GM23248 (cell line): ENCODE measurements at places on chromosomes 12 and 14.

DNA sequence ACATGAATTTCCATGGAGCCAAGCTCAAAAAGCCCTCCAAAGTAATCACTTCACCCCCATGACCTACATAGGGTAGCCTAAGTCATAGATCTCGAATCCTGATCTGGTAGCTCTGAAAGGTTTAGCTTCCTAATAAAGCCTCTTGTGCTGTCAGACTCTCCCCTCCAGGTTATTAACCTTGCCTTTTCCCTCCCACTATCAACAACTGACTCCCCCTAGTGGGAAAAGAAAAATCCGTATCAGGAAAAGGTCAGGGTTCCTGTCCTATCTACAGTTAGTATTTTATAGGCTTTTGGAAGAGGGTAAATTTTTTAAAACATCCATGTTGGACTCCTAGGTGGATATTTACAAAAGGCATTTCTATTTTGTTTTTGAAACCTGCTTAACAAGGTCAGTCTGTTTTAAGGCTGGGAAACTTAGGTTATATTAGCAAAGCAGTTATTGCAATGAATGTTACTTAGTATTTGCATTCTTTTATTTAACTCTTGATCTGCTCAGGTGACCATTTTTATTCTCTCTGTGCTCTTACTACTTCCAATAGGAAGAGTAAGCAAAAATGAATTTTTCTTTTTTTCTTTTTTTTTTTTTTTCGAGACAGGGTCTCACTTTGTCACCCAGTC, 8.0 kb downstream of the YY1 start:
- DNase-seq, result peak; percentile 61

DNA sequence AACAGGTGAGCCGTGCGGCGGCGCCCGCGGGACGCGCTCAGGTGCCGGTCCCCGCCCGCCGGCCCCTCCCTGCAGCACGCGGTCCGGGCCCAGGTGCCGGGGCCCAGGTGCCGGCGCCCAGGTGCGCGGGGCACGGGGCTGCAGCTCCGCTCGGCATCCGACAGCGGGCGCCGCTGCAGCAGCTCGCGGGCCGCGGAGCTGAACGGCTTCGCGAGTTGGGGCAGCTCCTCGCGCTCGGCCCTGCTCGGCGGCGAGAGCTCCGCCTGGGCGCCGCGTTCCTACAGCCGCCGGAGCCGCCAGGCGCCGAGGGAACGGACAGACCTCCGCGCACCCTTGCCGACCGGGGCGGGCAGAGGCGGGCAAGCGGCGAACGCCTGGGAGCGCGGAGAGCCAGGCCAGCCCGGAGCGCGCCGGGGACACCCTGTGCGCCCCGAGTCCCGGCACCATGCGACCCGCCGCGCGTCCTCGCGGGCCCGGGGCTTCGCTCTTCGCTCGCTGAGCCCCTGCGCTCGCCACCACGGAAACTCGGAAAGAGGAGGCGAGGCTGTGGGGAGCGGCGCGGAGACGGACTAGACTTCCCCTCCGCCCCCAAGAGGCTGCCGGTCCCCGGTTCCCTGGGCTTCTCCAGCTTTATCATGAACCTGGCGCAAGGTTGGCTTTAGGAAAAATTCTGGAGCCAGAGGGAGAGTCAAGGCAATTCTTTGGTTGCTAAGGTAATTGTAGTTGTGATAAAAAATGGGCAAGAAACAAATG, at the start of gene RGS6:
Gene RGS6 (plus strand): TSS at position 201 of the 753 bp plus-strand sequence.
- DNase-seq, result peak; percentile 44

GRCh38 chr12:2610358-2610757, 184.4 kb upstream of the FKBP4 start:
- DNase-seq, result no peak

GRCh38 chr14:68666899-68667298, 126.0 kb downstream of the ZFP36L1 start:
- DNase-seq, result no peak

GRCh38 chr12:22275843-22276242, 58.7 kb downstream of the ST8SIA1 start:
- DNase-seq, result peak; percentile 98

- DNase-seq, result no peak
Observed at GRCh38 chr12:48512855-48513254, 12.6 kb upstream of the OR8S1 start.

DNA sequence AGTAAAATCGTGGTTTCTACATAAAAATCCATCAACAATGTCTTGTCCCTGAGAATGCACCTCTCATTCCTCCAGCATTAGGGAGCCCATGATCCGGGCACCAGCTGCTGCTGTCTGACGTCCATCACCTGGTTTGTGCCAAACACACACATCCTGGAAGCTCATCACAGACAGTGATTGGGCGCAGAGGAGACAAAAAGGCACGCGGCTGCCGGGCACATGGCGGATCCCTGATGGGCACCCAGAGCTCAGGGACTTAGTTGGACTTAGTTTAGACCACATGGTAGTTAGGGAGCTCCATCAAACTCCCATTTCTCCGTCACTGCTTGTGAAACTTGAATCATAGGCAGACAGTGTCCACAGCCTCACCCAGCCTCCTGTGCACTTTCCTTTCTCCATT, 1059.3 kb downstream of the TMEM121 start:
- no peak for DNase-seq

DNA sequence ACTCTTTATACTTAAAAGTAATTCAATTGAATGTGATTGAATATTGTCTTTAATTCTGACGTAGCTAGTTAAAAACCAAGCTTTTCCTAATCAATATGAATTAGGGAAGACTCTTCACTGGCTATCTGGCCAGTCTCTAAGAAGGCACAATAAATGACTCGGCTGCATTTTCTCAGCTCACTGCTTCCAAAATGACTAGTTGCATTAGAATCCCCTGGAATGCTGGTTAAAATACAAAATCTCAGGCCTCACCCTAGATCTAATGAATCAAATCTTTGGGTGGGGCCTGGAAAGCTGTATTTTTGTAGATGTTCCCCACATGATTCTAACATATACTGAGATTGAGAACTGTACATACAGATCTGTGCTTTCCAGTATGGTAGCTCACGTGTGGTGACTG, 242.1 kb downstream of the CHST11 start:
- DNase-seq, result peak; percentile 82

GRCh38 chr12:2679816-2680675, 114.7 kb upstream of the FKBP4 start:
- DNase-seq, result no peak

DNA sequence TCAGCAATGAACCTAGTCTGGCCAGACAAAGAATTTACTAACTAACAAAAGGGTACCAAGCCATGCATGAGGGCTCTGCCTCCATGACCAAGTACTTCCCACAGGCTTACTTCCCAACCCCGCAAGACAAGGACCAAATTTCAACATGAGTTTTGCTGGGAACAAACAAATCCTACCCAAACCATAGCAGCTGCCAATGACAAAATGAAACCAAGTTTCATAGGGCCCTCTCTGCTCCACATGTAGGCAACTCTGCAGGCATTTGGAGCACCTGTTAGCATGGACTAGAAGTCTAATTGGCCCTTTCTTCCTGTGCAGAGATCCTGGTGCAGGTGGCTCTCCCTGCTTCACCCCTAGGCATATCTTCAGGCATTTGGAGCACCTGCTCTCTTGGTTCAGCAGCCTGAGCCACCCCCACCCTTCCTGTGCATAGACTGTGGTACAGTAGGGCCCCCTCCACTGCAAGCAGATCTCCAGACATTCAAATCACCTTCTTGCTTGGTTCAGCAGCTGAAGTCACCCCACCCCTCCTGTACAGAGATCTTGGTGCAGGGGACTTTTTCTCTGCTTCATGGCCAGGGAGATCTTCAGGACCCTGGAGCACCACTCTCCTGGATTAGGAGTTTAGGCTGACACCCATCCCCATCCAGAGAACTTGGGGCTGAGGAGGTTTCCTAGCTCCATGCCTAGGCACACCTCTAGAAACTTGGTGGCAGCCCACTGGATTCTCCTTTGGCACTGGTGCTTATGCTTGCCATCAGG, 308.7 kb downstream of the RPAP3 start:
- DNase-seq, result no peak

GRCh38 chr12:16606201-16606849, 363 bp upstream of the LMO3 start:
- DNase-seq, result peak; percentile 68

DNA sequence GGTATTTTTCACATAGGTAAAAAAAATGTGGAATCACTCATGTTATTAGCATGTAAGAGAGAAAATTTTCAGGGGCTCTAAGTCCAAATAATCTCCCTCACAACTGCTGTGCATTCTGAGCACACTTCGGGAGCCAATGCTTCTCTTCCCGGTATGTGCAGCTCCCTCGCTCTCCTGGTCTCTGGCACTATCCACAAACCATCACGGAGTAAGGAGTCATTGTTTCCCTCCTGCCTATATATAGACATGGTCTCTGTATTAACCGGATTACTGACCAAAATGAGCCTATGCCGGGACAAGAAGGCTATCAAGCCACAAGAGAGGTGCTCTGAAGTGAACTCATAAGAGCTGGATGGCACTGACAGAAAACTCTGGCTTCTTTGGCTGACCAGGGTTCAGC, 13.4 kb downstream of the HECTD4 start:
- no peak for DNase-seq

GRCh38 chr14:36222337-36222736, 45.8 kb upstream of the PTCSC3 start:
- DNase-seq, result no peak

DNA sequence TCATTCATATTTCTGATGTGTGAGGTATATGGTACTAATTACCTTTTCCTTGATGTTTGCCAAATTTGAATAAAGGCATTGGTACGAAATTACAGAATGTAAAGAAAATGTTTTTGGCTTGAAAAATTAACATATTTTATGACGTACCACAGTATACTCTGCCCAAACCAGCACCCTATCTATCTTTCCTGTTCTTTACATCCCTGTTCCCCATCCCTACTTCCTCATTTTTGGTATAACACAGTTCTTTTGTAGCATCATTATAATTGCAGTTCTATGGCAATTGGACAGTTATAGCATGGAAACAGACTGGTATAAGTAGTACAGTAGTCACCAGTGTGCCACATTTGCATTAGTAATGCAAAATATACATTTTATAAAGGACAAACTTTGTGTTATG, 7.0 kb upstream of the CCT2 start:
- DNase-seq, result no peak

DNA sequence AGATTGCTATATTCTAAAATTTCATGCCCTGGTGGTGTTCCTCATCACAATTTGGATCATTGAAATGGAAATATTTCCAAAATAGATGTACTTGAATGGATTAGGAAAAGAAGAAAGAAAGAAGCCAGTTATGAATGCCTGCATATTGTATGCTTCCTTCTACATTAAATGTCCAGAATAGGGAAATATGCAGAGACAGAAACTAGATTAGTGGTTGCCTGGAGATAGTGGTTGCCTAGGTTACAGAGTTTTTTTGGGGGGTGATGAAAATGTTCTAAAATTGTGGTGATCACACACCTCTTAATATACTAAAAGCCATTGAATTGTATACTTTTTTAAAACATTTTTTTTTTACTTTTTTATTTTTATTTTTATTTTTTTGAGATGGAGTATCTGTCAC, 18.0 kb downstream of the TUBA1A start:
- no peak for DNase-seq

- DNase-seq, result no peak
Observed at GRCh38 chr14:34354556-34354955, 107.5 kb downstream of the SPTSSA start.

DNA sequence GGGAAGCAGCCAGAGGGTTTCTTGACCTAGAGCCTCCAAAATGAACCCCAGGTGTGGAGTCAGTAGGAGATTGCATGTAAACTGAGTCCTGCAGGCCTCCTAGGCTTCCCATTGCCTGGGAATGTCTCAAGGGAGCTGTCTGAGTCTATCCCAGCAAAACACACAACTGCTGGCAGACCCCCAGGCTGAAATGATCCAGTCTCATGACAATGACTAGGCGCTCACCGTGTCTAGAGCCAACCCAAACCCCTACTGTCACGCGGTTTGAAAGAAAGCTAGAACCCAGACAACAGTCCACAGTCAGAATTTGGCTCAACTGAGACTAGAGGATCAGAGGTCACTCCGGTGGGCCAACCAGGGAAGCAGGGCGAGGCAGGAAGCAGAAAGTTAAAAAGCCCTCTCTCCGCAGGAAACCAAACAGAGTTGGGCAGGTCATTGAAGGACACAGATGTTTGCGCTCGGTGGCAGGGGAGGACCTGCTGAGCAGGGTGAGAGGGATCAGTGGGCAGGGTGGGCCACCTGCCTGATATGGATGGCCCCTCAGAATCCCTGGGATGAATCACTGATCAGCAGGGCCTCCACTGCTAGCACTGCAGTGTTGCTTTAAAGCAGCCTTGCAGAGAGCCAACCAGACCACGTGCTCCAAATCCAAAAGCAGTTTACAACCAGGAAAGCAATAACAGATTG, 23.8 kb downstream of the ACTN1 start:
- peak; percentile 72 for DNase-seq

DNA sequence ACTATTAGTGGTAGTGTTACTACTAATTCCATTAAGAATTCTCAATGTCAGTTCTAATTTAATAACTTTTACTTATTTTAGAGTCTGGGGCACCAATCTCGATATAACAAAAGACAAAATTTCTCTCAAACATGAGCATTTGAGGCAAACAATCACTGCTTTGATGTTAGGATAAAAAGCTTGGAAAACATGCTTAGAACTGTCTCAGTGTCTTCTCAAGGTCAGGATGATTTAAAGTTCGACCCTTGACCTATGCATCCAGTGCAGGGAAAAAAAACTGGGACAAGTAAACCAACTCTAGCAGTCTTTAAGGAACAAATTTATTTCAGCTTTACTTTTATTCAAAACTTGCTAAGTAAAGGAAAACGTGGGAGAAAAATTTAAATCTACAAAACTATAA, 31.1 kb downstream of the SPTLC2 start:
- no peak for DNase-seq

DNA sequence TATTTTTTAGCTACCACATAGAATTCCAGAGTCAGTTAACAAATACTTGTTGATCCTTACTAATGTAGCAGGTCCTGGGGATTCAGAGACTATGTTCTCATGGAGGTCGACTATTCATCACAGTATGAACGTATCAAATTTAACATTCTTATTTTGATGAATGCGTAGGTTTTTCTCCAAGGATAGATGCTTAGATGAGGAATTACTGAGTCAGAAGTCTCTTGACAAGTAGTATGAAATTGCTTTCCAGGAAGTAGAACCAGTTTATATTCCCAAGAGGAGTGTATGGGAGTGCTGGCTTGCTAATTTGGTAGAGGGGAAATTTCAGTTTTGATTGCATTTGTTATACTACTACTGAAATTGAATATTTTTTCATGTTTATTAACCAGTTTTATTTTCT, 42.8 kb upstream of the CRADD start:
- DNase-seq, result peak; percentile 83

DNA sequence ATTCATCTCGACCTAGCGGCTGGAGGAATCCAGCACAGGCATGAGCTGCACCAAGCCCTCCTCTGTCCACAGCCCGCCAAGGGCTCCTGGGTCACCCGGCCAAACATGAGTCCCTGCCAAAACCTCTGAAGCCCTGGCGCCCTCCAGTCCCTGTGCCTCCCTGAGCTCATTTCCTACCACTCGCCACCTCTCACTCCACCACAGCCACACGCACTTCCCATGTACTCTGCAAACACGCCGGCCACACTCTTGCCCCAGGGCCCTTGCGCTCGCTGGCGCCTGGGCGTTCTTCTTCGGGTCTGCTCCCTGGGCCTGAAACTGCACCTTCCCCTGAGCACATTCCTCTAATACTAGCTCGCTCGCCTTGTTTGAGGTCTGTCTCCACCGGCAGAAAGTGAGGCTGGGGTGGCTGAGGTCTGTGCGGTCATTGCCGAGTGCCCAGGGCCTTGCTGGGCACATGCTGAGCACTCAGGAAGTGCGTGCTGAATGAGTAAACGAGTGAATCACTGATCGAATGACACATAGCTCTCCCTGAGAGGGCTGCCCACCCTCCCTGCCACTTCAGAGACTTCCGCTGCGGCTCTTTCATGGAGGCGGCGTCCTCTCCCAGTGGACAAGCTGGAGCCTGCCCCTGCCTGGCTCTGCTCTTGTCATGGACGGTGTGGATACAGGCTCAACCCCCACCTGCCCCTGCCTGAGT, 33.7 kb upstream of the DLK1 start:
- peak; percentile 95 for DNase-seq
